NCI-H460 (cell line): ENCODE measurements at places on chromosomes 2 and 18. TPM values are rescaled to one million over a fixed set of nuclear protein-coding genes. Genes with fewer than 3 reads are reported as not detected.

DNA sequence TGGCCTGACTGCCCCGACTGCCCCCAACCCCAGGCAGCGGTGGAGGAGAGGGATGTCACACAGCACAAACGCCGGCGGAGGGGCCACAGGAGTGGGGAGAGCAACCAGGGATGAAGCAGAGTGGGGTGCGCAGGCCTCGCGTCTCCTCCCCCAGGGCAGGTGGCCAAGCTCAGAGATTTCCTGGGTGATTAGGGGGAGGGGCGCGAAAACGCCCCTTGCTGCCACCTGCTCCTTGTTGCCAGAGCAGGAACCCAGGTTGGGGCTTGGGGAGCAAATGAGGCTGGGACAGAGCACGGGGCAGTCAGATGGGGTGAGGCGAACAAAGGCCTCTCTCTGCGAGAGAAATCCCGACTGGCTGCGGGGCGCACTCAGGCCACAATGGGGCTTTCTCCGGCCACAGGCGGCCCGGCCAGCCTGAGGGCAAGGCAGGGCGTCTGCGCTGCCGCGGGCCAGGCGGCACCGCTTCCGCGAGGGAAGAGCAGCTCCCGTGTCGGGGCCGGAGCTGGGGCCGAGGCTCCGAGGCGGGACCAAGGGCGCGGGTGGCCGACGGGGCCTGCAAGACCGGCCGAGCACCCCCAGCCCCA, 11.5 kb downstream of the TEX44 start:
- no peak for DNase-seq

GRCh38 chr2:148021059-148021861, at the start of gene MBD5:
Gene MBD5, plus strand, starts transcription at chr2:148021091.
- DNase-seq: peak; percentile 9

- no peak for DNase-seq
Measured at GRCh38 chr2:161842736-161843433, 218.7 kb downstream of the SLC4A10 start.

The ACYP2 gene
- 6.8 and 7.4 TPM in 2 replicates for total RNA-seq

The CELF4 gene
- 0.15 TPM in 1 of 2 replicates, not detected in the other for total RNA-seq

DNA sequence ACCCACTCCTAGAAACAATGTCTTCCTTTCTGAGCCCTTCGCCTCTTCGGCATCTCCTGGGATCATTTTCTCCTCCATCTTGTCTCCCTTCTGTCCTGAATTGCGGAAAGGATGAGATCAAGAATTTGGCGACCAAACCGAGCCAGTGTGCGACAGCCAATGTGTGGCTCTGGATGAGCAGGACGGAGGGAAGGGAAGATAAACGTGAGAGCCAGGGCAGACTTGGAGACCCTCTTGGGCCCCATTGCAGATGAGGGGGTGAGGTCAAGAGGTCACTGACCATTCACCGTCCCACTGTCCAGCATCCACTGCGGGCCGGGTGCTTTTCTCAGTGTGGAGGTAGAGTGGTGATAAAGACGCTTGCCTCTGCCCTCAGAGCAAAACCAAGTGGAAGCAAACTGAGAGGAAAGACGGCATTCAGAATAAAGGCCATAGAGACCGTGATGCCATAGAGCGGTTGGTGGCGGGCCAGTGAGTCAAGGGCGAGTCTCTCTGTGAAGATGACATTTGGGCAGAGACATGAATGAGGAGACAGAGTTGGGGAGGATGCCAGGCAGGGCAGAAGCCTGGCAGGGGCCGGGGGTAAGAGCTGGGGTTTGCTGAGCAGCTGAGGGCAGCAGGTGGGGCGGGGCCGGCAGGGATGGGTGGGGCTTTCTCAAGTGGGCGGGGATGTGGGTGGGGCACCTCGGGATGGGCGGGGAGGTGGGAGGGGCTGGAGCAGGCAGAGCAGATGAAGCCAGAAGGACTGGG, 55.6 kb downstream of the ACAA2 start:
- DNase-seq: no peak

The IL1A gene
- 22.0 and 22.1 TPM in 2 replicates for total RNA-seq

- DNase-seq: no peak
Measured at GRCh38 chr2:19230626-19231025, 127.8 kb downstream of the OSR1 start.

DNA sequence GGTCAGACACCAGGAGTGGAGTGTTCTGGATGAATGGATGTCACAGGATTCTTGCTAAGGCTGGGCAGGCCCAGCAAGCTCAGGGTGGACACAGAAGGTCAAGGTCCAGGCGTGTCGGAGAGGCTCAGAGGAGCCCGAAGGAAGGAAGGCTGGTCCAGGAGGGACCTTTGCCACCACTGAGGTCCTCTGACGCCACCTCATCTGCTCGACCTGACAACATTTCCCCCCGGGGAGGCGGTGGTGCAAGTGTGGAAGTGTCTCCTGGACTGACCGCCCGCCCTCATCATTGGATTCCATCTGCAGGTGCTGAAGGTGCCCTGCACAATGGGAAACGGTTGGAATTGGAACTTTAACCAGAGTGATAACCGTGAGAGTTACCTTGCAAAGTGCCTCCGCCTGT, 124.6 kb downstream of the RTP5 start:
- no peak for DNase-seq
